ENCODE measurements at places on chromosomes 3 and 15.
A peak's percentile ranks its signal among the peaks of the same experiment; 100 is the strongest.

GRCh38 chr15:84878504-84878903, 6.0 kb upstream of the SLC28A1 start:
- DNase-seq, result peak; percentile 13

- no peak for DNase-seq
Observed at GRCh38 chr3:16468336-16469098, 45.0 kb downstream of the RFTN1 start.

- DNase-seq, result no peak
Observed at GRCh38 chr3:43907508-43907858, 216.7 kb downstream of the ABHD5 start.

GRCh38 chr3:69435274-69436265, 49.7 kb upstream of the FRMD4B start:
- DNase-seq, result no peak

- DNase-seq, result no peak
Observed at GRCh38 chr3:114639171-114639570, 345.3 kb downstream of the TIGIT start.

DNA sequence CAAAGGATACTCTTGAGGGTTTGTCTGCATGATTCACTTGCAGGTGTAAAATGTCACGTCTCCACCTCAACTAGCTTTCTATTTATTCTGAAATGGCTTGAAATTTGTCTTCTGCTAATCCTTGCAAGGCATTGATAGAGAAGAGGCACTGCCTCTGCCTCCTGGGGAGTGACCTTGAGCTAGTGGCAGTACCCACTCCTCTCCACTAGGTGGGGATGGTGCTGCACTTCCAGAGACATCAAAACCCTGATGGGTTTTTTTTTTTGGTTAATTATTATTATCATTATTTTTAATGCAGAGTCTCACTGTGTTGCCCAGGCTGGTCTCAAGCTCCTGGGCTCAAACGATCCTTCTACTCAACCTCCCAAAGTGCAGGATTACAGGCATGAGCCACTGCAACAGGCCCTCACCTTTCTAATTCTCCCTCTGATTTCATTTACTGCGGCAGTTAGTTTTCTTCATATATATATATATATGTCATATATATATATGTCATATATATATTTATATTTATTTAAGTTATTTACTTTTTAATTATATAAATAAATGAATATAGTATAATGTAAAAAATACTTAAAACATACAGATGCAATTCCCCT, 117.6 kb upstream of the EIF1B start:
- DNase-seq, result peak; percentile 16

- DNase-seq, result no peak
Observed at GRCh38 chr15:64634576-64635498, 140.6 kb downstream of the RBPMS2 start.

- DNase-seq, result no peak
Observed at GRCh38 chr15:72770673-72771328, 12.8 kb downstream of the ADPGK start.

DNA sequence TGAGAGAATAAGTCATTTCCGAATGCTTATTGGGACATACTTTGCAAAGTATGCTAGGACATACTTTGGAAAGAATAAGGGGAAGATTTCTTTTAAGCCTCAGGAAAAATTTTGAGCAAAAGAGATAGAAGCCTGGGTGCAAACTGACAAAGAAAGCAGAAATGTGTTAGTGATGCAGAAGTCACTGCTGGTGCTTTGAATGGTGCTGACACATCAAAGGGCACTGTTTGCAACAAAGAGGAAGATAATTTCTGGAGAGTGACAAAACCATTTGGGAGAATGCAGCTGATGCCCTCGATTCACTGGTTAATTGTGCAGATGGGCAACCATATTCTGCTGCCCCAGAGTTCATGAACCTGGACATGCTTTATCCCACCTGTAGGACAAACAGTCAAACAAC, 11.0 kb upstream of the RAP2B start:
- DNase-seq, result no peak

DNA sequence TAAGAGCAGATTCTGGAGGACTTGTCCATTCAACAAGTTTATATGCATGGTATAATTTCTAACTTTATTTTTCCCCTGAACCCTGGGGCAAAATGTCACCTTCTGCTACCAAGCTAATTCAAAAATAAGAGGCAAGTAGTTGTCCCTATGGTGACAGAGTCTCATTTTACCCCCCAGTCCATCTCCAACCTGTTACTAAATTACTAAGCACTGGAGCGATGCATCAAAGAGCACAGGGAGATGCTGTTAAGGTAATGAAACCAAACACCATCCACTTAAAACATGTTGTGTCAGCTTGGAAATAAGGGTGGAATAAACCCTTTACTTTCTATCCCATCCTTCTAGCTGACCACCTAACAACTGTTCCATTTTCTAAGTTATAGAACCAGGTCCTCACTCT, 417.4 kb upstream of the ATP11B start:
- DNase-seq, result no peak

GRCh38 chr3:177262396-177262795, 65.1 kb upstream of the TBL1XR1 start:
- DNase-seq, result no peak

- no peak for DNase-seq
Observed at GRCh38 chr15:57500256-57500655, 91.4 kb upstream of the MYZAP start.

GRCh38 chr15:80507638-80508316, 103.6 kb downstream of the ARNT2 start:
- DNase-seq, result no peak

- no peak for DNase-seq
Observed at GRCh38 chr3:129286081-129286480, 7.4 kb downstream of the HMCES start.

DNA sequence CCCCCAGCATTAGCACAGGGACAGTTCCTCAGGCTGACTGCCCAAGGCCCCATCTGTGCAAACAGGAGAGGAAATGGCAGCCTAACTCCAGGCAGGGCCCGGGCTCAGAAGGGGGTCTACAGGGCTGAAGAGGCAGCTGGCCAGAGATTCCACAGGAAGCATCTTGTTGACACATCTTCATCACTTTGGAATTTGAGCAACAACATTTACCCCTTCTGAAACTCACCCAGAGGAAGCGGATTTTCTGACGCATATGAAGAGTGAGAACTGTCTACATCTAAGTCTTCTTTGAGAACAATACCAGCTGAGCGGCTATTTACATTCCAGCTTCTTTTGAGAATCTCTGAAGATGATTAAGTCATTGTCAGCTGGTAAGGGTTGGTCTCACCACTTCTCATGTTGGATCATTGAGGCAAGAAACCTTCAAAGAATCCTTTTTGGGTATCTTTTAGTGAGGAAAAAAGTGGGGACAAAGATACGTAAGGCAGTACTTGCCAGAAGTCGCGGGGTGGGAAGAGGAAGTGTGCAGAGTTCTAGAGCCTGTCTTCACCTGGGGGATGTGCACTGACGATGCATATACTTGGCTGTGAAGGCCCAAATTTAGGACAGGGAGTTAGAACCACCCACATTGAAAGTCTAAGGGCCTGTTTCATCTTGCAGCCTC, 25.4 kb upstream of the SRP14 start:
- DNase-seq, result no peak

- DNase-seq, result no peak
Observed at GRCh38 chr3:145898487-145898886, 262.5 kb downstream of the PLOD2 start.

GRCh38 chr3:177977381-177978158, 558.7 kb upstream of the KCNMB2 start:
- no peak for DNase-seq

- no peak for DNase-seq
Observed at GRCh38 chr15:91279486-91279885, 179.4 kb downstream of the SV2B start.

DNA sequence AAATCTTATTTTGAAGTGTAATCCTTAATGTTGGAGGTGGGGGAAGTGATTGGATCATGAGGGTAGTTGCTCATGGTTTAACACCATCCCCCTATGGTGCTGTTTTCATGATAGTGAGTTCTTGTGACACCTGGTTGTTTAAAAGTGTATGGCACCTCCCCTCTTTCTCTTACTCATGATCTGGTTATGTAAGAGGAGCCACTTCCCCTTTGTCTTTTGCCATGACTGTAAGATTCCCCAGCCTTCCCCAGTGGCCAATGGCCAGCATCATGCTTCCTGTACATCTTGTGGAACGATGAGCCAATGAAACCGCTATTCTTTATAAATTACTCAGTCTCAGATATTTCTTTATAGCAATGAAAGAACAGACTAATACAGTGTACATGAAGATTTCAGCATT, 39.8 kb upstream of the GMNC start:
- no peak for DNase-seq

DNA sequence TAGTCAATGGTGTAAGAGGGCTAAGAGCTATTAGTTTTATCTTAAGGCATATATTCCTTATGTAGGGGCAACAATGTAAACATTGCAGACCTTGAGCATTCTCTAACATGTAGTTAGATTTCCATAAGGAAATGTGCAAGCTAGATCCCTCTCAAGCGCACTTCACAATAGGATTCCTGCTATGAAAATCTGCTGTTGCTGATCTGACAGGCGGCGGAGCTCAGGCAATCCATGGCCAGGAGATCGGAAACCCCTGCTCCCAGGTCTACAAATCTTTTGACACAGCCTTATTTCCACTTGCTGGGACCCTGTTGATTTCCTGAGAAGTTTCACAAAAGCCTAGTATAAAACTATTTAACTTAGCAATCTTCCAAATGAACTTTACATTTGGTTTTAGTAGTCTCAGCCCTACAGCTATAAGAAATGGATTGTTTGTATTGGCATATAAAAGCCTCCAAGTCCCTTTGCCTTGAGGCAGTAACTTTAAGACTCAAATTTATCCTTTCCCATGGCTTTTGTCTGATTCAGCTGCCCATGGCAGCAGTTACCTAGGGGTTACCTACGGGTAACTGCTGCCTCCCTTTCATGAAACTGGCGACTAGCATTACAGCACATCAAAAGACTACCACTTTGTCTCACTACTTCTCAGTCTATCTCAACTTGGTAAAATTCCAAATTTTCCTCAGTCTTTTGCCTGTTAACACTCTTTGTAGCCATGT, 22.7 kb downstream of the TRA2B start:
- no peak for DNase-seq

- no peak for DNase-seq
Observed at GRCh38 chr3:42351207-42351606, 59.2 kb downstream of the LYZL4 start.

- DNase-seq, result no peak
Observed at GRCh38 chr3:58117561-58118181, 93.1 kb downstream of the DNASE1L3 start.

DNA sequence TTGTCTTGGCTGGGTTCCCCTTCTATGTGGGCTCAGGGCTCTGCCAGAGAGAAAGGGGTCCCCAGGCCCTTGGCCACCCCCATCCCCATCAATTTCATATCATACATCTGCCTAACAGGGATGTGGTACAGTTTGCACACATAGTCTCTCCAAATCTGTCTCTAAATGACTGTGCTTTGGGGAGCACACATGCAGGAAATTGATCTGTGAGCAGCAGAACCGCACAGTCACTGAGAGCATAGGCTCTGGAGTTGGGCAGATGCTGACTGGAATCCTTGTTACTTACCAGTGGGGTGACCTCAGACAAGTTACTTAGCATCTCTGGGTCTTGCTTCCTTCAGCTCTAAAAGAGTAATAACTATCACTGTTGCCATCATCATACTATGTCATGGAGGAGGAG, 273.9 kb downstream of the ABHD5 start:
- no peak for DNase-seq

DNA sequence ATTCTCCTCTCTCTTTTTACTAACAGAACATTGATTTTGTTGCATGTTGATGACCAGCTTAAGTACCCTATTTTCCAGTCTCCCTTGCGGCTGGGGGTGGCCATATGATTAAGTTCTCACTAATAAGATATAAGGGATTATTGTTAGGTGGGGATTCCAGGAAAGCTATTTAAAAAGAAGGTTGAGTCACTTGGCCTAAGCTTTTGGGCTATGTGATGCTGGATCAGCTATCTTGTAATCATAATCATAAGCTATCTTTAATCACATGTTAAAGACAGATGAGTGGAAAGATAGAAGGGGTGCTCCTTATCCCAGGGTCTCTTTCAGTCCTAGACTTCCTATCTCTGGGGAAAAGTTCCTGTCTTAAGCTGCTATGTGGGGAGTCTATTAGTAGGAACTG, 59.9 kb downstream of the CGNL1 start:
- no peak for DNase-seq

GRCh38 chr15:46129145-46129544, 494.3 kb downstream of the SQOR start:
- DNase-seq, result no peak

DNA sequence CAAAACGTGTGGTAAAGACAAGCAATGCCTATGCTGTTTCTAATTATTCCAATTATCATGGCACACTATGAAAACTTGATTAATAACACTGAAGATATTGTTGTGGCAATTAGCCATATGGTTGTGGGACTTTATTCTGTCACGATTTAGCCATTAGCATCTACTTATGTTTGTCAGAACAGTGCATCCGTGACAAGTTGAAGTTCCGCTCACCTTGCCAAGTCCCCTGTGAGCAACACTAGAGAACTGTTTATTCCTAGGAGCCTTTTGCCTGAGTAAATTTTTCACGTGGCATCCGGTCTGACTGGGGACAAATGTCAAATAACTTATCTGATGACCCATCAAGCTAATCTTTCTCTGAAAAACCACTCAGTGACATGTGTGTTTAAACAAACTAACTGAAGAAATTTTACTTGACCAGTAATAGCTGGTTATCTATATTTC, 403.3 kb downstream of the TBC1D5 start:
- DNase-seq, result no peak

DNA sequence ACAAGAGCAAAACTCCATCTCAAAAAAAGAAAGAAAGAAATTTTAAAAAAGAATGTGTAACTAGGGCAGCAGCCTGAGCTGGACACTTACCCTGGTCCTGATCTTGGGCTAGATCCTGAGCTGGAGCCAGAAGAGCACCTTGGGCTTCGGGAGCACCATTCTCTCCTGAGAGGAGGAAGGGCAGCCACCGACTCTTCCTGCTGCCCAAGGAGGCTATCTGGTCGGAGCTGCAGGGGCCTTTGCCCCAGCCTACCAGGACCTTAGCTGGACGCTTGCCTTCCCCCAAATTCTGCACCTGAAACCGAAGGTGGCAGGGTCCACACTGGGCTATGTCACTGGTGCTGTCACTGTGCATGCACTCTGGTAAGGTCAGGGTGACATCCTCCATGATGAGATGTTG, 6.9 kb upstream of the CAMKV start:
- DNase-seq, result no peak

- no peak for DNase-seq
Observed at GRCh38 chr3:53555068-53555588, 60.7 kb downstream of the CACNA1D start.

DNA sequence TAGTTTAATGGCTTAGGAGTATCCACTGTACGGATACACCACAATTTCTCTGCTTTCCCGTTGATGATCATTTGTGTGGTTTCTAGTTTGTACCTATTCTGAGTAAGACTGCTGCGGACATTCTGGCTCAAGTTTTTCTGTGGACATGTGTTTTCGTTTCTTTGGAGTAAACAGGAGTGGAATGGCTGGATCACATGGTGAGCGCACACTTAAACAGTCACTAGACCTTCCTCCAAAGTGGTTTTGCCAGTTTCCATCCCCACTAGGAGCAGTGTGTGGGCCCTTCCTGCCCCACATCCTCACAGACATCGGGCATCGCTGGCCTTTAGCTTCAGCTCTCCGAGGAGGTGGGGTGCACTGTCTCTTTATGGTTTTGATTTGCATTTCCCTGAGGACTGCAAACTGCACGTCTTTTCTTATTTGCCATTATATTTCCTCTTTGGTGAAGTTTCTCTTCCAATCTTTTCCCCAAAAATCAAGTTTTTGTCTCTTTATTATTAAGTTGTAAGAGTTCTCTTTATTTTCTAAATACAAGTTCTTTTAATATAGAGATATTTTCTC, 94.1 kb downstream of the VGLL4 start:
- no peak for DNase-seq

- DNase-seq, result no peak
Observed at GRCh38 chr3:143122608-143123352, 3.2 kb downstream of the CHST2 start.

Data from activated CD8-positive, alpha-beta memory T cell treated with anti-CD3 and anti-CD28 coated beads for 4 hours (primary cell).